ENCODE measurements at places on chromosomes 2 and 18.

GRCh38 chr2:172437419-172438341 lies 10.3 kb downstream of the ITGA6 start:
- peak; percentile 25 for DNase-seq

DNA sequence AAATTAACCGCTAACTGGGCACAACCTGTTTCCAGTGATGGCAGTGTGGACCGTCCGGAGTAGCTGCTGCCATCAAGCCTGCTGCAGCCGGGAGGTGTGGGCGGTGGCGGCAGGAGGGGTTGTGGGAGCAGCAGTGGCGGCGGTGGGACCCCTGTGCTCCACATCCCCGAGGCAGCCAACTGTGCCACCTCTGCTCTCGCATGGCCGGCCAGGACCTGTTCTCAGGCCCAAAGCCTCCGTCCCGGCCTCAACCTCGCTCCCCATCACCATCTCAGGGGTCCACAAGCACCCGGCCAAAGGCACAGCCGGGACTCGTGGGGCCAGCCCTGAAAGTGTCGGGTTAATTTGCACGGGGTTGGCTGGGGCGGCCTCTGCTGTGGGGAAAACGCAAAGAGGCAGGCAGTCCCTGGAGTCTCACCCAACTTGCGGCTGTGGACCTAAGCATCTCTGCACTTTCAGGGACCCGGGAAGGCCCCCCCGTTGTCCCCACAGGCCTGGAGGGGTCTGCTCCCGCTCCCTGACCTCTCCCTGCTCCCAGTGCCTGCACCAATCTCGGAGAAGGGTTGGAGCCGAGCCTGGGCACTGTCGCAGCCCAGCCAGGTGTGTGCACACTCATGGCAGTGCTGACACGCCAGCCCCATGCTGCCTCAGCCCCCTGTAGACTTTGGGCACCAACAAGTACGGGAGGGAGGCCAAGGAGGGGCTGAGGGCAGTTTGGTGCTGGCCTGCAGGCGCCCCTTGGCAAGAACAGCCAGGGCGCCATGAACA lies 44.4 kb upstream of the PEX13 start:
- no peak for DNase-seq

GRCh38 chr18:33020877-33021276 lies 248.1 kb upstream of the KLHL14 start:
- DNase-seq, result no peak

DNA sequence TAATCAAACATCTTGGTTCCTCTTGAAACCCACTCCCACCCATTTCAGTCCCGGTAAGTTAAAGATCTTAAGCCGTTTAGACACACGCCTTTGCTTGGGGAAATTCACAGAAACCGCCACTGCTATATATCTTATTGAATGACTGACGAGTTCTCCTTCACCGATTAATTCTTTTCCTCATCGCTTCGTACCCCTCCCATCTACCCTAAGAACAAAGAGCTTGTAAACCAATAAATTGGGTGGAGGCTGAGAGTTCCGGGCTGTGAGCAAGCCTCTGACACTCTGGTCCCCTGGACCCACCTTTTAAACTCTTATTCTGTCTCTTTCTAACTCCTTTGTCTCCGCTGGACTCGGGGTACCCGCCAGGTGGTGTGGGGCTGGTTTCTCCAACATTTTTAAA lies 30.6 kb downstream of the TMEM131 start:
- DNase-seq, result no peak

- no peak for DNase-seq
Measured at GRCh38 chr2:230868161-230868946, 3.6 kb downstream of the ITM2C start.

- peak; percentile 86 for DNase-seq
Measured at GRCh38 chr2:225002039-225002655, 40.1 kb downstream of the DOCK10 start.

GRCh38 chr18:48887294-48887904 lies 63.4 kb downstream of the SMAD7 start:
- DNase-seq, result no peak

DNA sequence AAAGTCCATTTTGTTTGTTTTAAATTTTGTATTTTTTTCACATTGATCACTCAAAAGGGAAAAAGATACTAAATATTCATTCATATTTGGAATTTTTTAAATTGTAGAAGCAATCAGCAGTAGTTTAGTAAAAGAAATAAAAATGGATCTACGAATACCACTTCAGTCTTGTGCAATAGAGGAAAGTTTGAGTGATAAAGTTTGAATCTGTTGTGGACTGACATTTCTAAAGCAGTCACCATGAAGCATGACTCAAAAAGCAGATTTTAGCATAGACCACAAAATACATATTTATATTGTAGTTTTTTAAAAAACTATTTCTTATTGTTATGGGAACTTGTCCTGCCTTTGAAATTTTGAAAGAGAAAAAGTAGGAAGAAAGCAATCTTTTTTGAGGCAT lies 520.5 kb upstream of the ZEB2 start:
- no peak for DNase-seq

- DNase-seq, result peak; percentile 83
Measured at GRCh38 chr2:238169048-238169707, 10.4 kb downstream of the ERFE start.

DNA sequence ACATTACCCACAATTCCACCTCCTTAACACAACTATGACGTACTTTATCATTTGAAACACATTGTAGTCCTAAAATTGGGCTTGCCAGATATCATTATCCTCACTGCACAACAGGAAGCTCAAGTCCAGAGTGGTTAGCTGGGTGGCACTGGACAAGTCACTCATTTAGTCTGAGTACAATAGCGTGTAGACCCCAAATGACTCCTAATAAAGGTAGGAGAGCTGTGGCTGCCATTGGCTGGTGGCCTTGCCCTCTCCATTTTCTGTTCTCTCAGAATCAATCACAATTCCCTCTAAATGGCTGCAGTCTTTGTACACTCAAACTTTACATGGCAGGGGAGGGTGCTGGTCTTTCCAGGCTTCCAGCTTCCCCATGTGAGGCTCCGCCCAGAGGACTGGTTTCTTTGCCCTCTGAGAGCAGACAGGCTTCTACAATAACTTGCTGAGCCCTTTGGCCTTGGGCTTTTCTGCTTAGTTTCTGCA lies 11.7 kb downstream of the PSTPIP2 start:
- no peak for DNase-seq

- no peak for DNase-seq
Measured at GRCh38 chr18:78927156-78927555, 52.5 kb upstream of the SALL3 start.
